ENCODE measurements at places on chromosomes 7 and 10.

DNA sequence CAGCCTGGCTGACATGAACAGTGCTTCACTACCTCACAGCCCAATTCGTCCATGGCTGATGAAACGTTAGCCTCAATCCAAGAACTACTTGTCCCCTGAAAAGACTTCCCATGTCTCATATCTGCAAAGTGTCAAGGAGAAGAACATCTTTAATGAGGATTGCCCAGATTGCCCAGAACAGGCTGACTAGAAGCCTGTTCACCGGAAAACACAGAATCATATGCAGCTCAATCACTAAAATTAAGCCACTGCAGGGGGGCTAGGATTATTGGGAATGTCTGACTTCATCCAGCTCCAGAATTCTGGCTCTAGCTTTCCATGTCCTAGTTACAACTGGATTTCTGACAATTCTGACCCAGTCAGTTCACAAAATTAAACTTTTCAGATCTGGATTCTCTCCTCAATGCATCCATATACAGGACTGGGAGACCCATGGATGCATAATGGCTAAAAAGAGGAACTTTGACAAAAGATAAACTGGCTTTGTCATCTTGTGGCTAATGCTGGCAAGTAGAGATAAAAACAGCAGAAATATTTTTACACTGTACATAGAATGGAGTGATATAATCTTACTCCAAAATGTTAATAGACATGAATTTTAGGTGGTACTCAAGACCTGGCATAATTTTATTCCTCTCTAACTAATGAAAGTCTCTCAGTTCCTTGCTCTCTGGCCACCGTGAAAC is 467.0 kb upstream of the POT1 start:
- DNase-seq = no peak

DNA sequence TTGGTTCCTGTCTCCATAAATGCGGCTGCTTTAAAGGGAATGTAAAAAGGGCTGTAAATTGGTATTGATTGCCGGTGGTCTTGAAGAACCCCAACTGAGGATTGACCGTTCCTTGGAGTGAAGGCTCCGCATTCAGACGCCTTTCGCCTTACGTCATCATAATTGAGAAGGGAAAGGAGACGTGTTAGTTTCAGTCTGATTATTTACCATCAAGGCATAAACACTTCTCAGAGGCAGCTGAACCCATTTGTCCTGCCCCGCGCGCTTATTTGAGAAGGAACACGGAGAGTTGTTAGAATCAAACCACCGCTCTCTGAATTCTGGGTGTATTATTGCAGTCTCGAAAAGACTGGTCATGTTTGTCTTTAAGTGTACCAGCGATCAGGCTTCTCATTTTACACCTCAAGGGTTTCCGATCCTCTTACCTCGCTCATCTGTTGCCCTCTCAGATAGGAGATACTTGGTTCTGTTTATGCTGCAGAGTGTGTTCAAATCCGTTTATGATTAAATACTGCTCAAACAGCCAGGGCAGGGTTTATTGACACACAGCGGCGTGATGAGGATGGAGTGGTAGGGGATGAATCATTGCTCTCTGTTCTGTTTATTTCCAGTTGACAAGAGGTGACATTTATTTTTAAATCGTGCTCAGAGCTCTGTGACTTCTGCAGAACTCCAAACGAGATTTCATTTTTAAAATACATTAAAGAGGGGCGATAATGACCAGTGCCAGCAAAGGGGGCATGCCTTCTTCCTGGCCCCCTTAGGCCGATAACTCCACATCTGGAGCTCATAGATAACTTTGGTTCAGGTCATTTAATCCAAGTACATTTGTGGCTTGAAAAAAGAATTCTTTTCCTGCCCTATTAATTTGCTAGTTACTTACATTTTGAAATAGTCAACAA is 30.4 kb downstream of the FOXK1 start:
- DNase-seq = no peak

DNA sequence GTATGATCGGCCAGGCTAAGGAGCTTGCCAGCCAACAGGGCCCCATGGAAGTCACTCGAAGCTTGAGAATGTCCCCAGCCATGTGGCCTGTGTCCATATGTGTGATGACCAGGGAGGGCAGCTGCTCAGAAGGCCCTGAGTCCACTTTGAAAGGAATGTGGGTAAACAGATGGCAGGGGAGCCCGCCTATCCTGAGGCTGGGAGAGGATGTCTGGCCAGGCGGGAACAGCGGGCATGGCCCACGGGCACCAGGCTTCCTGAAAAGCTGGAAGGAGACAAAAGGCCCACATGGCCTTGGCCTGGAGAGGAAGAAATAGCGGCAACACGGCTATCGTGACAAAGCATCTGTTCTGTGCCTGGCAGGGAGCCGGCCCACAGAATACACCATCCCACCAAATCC is 137.9 kb upstream of the PPIF start:
- DNase-seq = no peak

GRCh38 chr10:17993361-17993760 is 41.6 kb downstream of the SLC39A12 start:
- no peak for DNase-seq

Data from DMS 273 treated with DMSO at 0.1 percent for 48 hours (cell line).